Omental fat pad (tissue), 4 donors: ENCODE measurements at places on chromosomes 5 and 9. TPM values are rescaled to one million over a fixed set of nuclear protein-coding genes. Genes with fewer than 3 reads are reported as not detected.

NAIP gene
- 70.3 TPM for total RNA-seq

NSMF gene
- 59.9 TPM for total RNA-seq

AK3 gene
- total RNA-seq = 82.6 TPM

FAM221B gene
- total RNA-seq = not detected

FRMD3 gene
- total RNA-seq = 6.1 TPM

N4BP3 gene
- 0.94 TPM for total RNA-seq

ACOT12 gene
- total RNA-seq = not detected

RASEF gene
- 1.6 TPM for total RNA-seq

DRD1 gene
- 0.32 TPM for total RNA-seq

ATG12 gene
- total RNA-seq = 58.8 TPM

LCN1 gene
- not detected for total RNA-seq

AK1 gene
- 93.4 TPM for total RNA-seq

C5orf58 gene
- total RNA-seq = not detected

GSN gene
- total RNA-seq = 6,734 TPM

PTBP3 gene
- 24.5 TPM for total RNA-seq

MSX2 gene
- total RNA-seq = 0.75 TPM

NR5A1 gene
- total RNA-seq = not detected

SUSD3 gene
- 24.2 TPM for total RNA-seq

PCDHGA8 gene
- total RNA-seq = 2.0 TPM

CARTPT gene
- total RNA-seq = not detected

ADAMTS2 gene
- 61.9 TPM for total RNA-seq

BTNL9 gene
- total RNA-seq = 111 TPM

LCN12 gene
- 0.46 TPM for total RNA-seq

PSMB7 gene
- total RNA-seq = 200 TPM

SPINK6 gene
- total RNA-seq = not detected

UTP15 gene
- 41.0 TPM for total RNA-seq

PCDHA1 gene
- not detected for total RNA-seq

CDC14B gene
- total RNA-seq = 40.5 TPM

LCN6 gene
- total RNA-seq = 11.3 TPM

PCDHB8 gene
- total RNA-seq = 0.46 TPM
